Stimulated activated naive B cell treated with anti-CD40 and anti-IgM and Interleukin-4, amounts not matched to agents 10 μg/mL and 1 μg/mL and 100 μg/mL, for 72 hours (primary cell): ENCODE measurements at places on chromosomes 5 and 9.

GRCh38 chr5:130526708-130527107 lies 622.4 kb downstream of the CHSY3 start:
- H3K4me3 ChIP-seq = no peak overlapping the region
- H3K36me3 ChIP-seq = no peaks in the 10 kb centered on the region
- H3K27ac ChIP-seq = no peak overlapping the region
- no peak for DNase-seq

DNA sequence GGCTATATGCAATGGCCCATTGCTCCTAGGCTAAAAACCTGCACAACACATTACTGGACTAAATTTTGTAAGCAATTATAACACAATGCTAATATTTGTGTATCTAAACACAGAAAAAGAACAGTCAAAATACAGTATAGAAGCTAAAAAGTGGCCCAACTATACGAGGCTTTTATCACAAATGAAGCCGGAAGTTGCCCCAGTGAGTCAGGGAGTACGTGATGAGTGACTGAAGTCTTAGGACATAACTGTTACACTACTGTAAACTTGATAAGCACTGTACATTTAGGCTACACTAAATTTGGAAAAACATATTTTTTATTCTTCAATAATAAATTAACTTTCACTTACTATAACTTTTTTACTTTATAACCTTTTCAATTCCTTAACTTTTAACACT lies 105.2 kb upstream of the PRR16 start:
- H3K27me3 ChIP-seq = no peaks in the 10 kb centered on the region
- no peak overlapping the region for H3K27ac ChIP-seq
- no peak for DNase-seq
- H3K36me3 ChIP-seq = no peaks in the 10 kb centered on the region
- no peaks in the 10 kb centered on the region for H3K4me1 ChIP-seq

GRCh38 chr5:95390812-95391492 lies at the start of gene FAM81B:
TSS of gene FAM81B (plus strand) at chr5:95391366. CDS start at chr5:95391390, 24 bp downstream.
- H3K27me3 ChIP-seq = peaks cover 7% of the 10 kb centered on the region
- DNase-seq = no peak
- H3K27ac ChIP-seq = no peak within 1 kb of the TSS
- H3K4me3 ChIP-seq = no peak within 1 kb of the TSS
- H3K36me3 ChIP-seq = no peaks in the 10 kb centered on the region
- peaks cover 11% of the 10 kb centered on the region for H3K4me1 ChIP-seq

GRCh38 chr9:94700445-94700844 lies 26.1 kb upstream of the AOPEP start:
- H3K27ac ChIP-seq = no peak overlapping the region
- H3K4me3 ChIP-seq = no peak overlapping the region
- no peaks in the 10 kb centered on the region for H3K4me1 ChIP-seq
- peaks cover 31% of the 10 kb centered on the region for H3K27me3 ChIP-seq
- H3K36me3 ChIP-seq = no peaks in the 10 kb centered on the region

DNA sequence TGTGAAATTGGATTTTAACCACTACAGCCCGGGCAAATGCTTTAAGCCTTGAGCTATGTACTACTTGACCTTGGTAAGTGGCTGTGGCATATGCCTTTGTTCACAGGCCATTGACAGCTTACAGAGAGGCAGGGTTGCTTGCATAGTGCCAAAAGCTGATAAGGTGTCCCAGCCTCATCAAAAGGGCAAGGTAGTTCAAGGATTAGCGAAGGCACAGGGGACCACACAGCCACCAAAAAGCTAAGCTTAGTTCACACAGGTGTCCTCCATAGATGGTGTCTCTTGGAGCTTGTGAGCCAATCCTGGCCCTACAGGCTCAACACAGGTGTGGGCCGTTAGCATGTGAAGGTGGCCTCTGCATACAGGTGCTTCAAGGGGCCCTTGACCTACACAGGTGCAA lies 86.8 kb downstream of the ZNF622 start:
- no peaks in the 10 kb centered on the region for H3K36me3 ChIP-seq
- H3K4me1 ChIP-seq = no peaks in the 10 kb centered on the region
- no peak for DNase-seq
- no peak overlapping the region for H3K27ac ChIP-seq
- H3K27me3 ChIP-seq = no peaks in the 10 kb centered on the region
- no peak overlapping the region for H3K4me3 ChIP-seq
